DMS79 treated with DMSO at 0.1 percent for 48 hours (cell line): ENCODE measurements at places on chromosomes 6 and 20.

- no peak for DNase-seq
Observed at GRCh38 chr20:8601542-8601912, 467.4 kb upstream of the PLCB4 start.

GRCh38 chr6:145836772-145837171 is 22.2 kb upstream of the FBXO30 start:
- no peak for DNase-seq

DNA sequence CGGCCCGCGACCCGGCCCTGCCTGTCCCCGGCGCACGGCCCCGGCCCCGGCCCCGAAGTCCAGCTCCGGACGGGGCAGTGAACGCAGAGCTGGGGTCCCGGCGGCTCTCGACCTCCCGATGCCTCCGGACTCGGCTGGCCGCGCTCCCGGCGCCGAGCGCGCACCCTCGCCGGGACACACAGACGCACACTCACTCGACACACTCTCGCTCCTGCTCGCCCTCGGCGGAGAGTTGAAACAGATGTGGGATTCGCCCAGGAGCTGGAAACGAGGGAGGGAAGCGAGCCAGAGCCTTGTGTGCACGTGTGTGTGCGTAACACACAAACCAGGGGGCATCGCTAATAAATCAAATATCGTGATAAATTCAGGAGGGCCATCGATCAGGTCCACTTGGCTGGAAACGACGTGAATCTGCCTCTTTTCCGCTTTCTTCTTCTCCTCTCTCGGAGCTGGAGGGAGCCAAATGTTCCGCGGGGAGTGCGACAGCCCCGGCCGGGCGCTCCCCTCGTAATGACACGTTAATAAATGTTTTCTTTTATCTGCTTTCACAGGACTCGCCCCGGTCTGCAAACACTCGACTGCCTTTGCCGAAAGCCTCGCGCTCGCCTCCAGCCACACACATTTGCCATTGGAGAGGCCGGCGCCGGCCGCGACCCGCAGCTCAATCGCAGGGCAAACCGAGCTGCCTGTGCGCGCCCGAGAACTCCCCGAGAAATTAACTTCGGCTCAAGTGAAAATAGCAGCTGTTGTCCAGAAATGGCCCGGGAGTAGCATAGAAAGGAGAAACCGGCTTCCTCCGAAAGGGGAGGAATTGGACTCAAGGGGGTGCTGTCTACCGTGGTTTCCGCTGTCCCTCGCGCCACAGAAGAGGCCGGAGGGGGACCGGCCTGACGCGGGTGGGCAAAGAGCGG is 828 bp upstream of the SULF2 start:
- peak; percentile 52 for DNase-seq

GRCh38 chr6:155306958-155307357 is 7.3 kb downstream of the TFB1M start:
- no peak for DNase-seq

DNA sequence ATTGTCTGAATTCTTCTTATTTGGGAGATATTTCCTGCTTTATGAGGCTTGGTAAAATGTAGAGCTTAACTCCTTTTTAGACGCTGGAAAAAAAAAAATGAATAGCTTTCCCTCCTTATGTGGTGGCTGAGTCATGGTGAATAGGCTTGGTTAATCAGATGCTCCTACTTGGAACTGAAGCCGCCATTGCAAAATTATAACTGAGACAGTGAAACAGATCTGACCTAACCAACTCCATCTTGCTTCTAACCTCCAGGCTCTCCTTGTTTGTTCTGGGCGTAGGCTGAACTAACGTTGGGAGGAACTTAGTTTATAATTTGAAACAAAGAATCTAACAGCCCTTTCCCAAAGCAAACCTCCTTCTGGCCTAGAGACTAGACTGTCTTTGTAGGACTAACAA is 43.2 kb upstream of the PLCB4 start:
- no peak for DNase-seq

GRCh38 chr20:63695424-63696305 is 787 bp upstream of the TNFRSF6B start:
- DNase-seq, result no peak

- DNase-seq, result no peak
Observed at GRCh38 chr20:1876975-1877608, 18.1 kb upstream of the SIRPA start.

GRCh38 chr6:83868639-83869038 is 9.2 kb downstream of the CYB5R4 start:
- no peak for DNase-seq

GRCh38 chr20:63464289-63464635 is 8.2 kb downstream of the KCNQ2 start:
- DNase-seq, result no peak

DNA sequence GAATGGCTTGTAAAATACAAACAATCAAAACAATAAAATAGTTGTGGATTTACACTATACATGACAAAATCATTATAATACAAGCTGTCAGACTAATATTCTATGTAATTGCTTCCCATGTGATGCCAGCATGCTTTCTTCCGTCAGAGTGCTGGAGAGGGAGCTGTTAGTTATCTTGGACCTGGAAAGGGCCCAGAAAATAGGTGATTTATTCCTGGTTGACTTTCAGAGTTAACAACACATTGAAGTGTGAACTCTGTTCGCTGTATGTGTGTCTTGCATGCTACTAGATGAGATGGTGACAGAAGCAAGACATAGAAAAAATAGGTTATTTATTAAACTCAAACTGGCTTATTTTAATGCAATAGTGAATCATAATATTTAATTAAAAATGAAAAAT is 70.2 kb downstream of the CDYL start:
- no peak for DNase-seq

GRCh38 chr6:54260025-54260424 is 48.2 kb upstream of the TINAG start:
- DNase-seq, result no peak

- no peak for DNase-seq
Observed at GRCh38 chr6:90645634-90646033, 58.8 kb upstream of the MAP3K7 start.

- DNase-seq, result no peak
Observed at GRCh38 chr6:108653949-108654348, 93.2 kb downstream of the FOXO3 start.

GRCh38 chr20:49896204-49896603 is 19.1 kb downstream of the SPATA2 start:
- no peak for DNase-seq

DNA sequence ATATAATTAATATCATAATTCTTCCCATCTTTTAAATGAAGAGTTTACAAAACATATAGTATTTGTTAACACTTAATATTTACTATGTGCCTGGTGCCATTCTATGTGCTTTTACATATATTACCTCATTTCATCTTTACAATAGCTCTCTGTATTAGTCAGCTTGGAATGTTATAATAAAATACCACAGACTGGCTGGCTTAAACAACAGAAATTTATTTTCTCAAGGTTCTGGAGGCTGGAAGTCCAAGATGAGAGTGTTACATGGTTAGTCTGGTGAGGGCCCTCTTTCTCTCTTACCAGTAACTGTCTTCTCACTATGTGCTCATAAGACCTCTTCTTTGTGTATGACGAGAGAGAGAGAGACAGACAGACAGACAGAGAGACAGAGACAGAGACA is 110.2 kb downstream of the NKAIN2 start:
- no peak for DNase-seq

GRCh38 chr6:123117145-123117908 is 121.3 kb downstream of the CLVS2 start:
- DNase-seq, result no peak

DNA sequence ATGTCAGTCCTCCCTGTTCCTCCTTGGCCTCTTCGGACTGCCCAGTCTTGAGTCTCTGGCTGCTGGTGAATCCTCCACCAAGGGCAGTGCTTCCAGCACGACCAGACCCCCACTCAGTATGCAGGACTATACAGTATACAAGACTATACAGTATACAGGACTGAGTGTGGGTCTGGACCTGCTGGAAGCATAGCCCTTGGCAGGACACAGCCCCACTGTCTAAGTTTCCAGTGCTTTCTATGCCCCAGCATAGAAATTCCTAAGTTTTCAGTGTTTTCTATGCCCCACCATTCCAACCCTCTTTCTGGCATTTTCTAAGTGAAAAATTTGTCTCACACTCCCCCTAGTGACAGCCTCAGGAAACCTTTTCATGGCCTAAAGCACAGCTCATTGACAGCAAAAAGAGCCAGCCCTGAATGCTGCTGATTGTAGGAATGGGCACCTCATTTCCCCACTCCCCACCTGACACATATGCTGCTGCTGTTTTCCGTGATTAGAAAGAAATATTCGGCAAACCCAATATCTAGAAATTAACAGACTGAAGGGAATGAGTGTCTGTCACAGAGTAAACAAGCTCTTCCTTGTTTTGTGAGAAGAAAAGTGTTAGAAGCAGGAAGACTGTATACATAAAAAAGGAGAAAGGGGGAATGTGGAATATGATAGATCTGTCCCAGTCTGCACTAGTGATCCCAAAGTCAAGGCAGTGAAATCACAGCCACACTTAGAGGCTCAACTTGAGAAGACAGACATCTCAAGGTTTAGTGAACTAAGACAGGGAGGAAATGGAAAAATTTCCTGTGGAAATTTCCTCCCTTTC is 206.9 kb downstream of the IBTK start:
- DNase-seq, result no peak

DNA sequence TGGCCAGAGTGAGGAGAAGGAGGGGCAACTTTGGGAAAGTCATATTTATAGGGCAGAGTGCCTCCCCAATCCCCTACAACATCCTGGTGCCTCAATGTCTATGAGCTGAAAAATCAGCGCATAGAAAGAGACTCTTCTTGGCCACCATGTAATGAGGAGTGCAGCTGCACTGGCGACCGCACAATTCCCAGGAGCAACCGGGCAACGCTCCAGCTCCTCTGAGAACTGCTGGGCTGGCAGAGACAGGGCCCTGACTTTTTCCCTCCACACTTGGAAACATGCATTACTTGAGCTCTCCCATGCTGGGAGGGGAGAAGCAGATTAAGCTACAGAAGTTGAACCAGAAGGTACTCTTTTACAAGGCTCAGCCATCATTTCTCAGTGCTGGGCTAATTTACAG is 31.4 kb upstream of the MARCKS start:
- peak; percentile 91 for DNase-seq

GRCh38 chr20:53360852-53361251 is 232.8 kb downstream of the ZNF217 start:
- DNase-seq, result no peak

DNA sequence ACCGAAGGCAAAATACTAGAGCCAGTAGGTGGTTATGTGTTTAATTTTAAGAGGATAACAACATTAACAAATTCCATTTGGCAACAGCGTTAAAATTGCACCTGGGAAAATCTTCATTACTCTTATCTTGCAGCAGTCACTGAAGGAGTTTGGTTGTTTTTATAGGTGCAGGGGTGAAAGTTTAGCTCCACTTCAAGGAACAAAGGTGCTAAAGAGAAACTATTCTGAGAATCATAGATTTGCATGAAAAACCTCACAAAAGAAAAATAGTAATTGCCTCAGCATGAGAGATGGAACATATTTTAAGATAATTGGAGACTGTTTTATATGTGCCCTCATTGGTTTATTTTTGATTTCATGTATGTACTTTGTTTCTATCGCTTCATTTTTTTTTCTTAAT is 444.4 kb downstream of the UTRN start:
- no peak for DNase-seq

DNA sequence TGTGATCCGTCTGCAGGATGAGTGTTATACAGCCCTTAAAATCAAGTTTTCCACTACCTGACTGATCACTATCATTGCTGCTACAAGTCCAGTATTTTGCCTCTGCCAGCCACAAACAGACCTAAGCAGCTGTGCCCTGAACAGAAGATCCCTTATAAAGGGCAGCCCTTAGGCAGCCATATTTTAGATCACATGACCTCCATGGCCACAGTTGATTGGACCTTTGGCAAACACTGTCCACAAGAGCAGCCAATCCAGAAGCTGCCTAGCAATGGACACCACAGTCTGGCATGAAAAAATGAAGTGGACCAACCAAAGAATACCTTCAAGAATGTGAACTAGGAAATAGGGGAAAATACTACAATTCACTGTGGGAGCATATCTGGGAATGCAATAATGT is 50.8 kb downstream of the MC3R start:
- DNase-seq, result no peak

DNA sequence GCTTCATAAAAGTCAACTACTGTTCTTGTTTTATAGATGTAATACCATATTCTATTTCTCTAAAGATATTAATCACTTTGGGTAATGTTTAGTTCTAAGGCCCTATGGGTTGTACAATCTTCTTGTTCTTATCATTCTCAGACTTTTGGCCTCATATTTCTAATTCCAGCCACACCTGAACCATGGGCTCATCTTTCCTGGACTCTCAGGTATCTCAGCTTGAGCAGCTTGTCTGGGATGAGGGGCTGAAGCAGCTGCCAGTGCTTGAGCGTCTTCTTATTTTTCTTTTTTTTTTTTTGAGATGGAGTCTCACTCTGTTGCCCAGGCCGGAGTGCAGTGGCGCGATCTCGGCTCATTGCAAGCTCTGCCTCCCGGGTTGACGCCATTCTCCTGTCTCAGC is 150.2 kb downstream of the KIF6 start:
- DNase-seq, result no peak

DNA sequence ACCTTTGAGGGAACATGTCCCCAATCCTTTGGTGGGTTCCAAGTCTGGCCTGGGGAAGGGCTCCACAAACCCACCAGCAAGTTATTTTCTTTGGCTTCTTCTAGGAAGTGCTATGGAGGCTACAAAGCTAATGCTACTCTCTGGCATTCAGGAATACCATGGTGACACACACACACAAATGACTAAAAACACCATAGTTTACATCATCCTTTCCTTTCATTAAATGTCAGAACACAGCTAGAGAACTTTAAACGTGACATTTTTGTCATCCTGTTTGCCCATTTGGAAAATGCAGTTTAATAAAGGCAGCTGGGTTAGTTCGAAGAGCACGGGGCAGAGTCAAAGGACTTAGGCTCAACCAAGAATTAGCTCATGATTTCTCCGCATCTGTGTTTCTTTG is 40.2 kb upstream of the PROKR2 start:
- no peak for DNase-seq

- no peak for DNase-seq
Observed at GRCh38 chr6:70124882-70125545, 177.9 kb downstream of the COL9A1 start.

DNA sequence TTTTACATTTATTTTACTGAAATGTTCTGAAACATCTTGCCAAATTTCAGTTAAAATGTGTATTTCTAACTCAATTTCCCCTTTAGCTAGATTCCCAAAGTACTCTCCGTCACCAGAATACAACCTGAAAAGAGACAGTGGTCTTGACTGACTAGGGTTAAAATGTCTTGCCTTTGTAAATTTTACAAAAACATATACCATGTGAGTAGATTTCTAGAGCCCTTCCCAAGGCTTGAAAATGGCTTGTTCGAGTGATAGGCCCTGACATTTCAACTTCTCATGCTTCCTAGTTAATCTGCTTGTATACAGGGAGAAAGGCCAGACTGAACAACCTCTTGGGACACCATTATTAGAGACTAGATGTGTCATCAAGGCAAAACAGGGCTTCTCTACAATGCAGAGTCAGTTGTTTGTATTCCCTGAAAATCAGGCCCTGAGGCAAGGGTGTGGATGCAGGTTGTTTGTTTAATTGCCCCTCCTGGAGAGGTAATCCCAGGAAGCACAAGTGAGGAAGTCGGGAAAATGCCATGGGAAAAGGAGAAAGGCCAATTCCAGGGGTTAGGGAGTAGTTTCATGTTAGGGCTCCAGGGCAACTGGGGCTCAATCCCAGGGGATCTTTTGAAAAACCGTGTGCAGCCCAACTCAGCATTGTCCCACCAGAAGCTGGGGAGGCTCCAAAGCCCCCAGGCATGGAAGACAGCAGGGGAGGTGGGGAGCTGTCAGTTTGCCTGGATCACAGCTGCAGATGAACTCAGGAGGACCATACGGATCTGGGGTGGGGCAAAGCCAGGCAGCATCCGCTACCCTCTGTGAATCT is 11.6 kb upstream of the TFB1M start:
- DNase-seq, result no peak

GRCh38 chr6:167944130-167944529 is 53.3 kb upstream of the KIF25 start:
- no peak for DNase-seq
